ENCODE measurements at places on chromosomes 2 and 18.

DNA sequence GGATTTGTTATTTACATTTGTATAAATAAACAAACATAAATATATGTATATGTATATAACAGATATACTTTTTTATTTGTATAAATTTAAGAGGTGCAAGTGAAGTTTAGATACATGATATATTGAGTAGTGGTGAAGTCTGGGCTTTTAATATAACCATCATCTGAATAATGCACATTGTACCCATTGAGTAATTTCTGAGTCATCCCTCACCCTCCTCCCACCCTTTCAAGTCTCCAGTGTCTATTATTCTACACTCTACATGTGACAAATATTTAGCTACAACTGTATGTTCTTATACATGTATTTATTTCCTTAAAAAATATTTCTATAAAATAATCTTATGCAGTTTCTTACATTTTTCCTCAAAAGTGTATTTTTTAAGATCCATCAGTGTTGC, 358.7 kb upstream of the TFPI start:
- DNase-seq = no peak

DNA sequence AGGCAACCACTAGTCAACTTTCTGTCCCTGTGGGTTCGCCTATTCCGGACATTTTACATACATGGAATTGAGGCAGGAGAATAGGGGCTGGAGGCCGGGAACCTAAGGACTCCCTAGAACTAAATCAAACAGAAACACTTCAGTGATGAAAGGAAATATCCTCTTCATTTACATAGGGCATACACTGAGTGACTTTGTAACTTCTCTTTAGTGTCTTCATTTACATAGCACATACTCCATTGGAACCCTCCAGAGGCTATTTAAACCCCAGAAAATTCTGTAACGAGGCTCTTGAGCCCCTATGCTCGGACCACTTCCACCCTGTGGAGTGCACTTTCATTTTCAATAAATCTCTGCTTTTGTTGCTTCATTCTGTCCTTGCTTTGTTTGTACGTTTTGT, 56.5 kb downstream of the CCDC195 start:
- DNase-seq = no peak

DNA sequence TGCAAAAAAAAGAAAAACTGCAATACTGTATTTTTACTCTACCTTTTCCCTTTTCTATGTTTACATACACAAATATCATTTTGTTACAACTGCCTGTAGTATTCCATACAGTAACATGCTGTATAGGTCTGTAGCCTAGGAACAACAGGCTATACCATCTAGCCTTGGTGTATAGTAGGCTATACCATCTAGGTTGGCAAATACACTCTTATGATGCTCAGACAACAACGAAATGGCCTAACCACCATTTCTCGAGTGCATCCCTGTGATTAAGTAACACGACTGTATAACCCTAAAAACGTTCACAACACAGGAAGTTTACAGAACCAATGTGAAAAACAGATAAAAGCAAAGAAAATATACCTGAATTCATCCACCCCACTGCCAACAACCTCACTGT, 64.0 kb downstream of the MEMO1 start:
- no peak for DNase-seq

- no peak for DNase-seq
Observed at GRCh38 chr2:121137571-121137970, 147.4 kb downstream of the TFCP2L1 start.

GRCh38 chr2:152019732-152020131, 79.1 kb downstream of the CACNB4 start:
- DNase-seq = no peak

DNA sequence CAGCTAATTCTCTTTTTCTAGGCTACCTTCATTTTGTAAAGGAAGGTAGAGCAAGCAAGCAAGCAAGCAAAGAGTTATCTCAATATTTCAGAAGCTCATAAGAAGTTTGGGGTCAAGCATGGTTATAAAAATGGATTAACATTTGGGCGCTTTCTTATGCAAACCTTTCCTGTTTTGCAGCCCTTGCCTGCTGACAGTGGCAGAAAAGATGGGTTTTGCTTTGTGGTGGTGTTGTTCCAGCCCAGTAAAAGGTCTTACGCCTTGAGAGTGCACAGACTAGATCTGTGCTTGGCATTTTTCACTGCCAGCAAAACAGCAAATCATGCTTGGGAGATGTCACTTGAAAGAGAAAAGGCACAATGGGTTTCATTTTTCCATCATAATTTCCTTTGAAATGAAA, 1320.6 kb upstream of the CELF4 start:
- DNase-seq = no peak

DNA sequence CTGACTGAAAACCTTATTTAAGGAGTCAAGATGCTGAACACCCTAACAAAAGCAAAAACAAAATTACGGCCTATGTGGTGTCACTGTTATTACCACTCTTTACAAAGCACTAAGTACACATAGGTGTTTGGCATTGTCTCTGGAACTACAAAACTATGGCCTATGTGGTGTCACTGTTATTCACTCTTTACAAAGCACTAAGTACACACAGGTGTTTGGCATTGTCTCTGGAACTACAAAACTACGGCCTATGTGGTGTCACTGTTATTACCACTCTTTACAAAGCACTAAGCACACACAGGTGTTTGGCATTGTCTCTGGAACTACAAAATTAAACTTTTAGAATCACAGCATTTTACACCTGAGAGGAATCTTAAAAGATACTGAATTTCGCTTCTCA, 47.4 kb downstream of the SLC35F5 start:
- no peak for DNase-seq

DNA sequence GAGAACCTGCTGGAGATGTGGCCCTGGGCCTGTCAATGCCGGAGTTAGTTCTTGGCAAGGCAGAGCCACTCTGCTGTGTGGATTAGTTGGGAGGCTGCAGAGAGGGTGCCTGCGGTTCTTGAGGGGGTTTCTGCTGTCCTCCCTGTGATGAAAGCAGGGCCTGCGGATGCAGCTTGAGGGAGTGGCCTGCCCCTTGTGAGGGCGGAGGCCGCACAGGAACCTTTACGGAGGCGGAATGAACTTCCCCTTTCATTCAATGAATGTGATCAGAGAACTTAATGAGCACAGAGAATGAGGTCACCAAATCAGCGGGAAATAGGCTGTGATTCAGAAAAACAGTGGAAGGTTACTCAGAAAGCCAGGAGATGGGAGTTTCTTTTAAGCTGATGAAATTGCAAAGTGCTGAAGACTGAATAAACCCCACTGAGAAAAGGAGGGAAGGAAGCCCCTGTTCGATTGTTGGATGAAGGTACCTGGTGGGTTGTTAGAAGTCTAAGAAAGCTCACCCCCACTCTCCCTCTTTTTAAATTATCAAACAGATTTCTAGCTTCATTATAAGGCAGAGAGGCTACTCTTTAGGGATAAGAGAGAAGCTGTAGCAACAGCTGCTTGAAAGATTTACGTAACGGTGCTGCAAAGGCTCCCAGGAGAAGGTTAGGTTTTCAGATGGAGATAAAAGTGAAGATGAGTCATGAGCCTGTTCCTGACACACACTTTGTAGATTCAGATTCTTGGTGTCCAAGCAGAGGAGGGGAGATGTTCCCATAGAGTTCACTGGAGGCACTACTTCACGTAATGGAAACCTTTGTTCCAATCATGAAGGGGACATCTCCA, 47.4 kb downstream of the VWA3B start:
- DNase-seq = no peak

DNA sequence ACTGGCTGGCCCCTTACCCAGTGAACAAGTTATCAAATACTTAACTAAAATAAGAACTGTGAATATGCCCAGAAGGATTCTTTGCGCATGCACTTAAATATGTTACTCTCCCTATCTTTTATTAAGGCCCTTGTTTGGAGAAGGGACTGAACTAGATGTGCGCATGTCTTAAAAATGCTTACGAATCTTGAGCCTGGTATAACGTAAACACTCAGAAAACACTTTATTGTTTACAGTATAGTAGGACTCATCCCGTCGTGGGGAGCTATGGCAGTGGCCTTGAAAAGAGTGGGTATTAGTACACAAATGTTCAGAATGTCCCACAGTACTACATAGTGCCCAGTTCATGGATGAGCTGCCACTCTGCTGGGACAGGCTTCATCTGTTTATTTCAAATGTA, 75.9 kb upstream of the MAP4K3 start:
- DNase-seq = no peak

GRCh38 chr18:57436965-57437333, 1.8 kb downstream of the ONECUT2 start:
- DNase-seq = no peak

DNA sequence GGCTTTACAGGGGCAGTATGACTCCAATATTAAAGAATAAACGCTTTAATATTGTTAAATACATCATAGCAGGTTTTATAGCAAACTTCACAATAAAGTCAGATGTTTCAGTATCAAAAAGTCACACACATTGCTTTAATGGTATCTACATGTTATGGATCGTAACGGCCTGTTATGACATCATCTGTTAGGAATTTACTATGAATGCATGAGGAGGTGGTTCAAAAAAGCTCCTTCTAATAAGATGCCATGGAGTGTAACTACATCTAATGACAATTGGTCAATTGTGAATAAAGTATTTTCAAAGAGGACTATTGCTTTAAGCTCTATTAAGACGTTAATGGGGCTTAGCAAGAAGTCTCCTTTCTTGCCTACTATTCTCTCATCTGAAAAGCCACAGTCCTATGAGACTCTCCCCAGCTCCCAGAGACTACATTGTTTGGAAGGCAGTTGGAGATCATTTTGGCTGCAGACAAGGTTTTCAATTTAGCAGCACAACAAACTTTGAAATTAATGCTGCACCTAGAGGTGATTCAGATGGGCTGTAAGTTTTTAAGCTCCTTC, 300.7 kb upstream of the MEIS1 start:
- no peak for DNase-seq
